Diencephalon (tissue), 1 donor: ENCODE measurements at places on chromosomes 3 and 15. TPM values are rescaled to one million over a fixed set of nuclear protein-coding genes. Genes with fewer than 3 reads are reported as not detected.

The PIERCE2 gene
- total RNA-seq, result 6.7 TPM

The PP2D1 gene
- not detected for total RNA-seq

The MGLL gene
- total RNA-seq, result 43.4 TPM

The CFAP100 gene
- 6.5 TPM for total RNA-seq

The LRRN1 gene
- 61.1 TPM for total RNA-seq

The GPR15 gene
- total RNA-seq, result not detected

The SCAANT1 gene
- total RNA-seq, result not detected

The ACKR2 gene
- 0.46 TPM for total RNA-seq

The IL16 gene
- total RNA-seq, result 1.8 TPM

The C3orf70 gene
- 54.9 TPM for total RNA-seq

The PROK2 gene
- total RNA-seq, result 5.5 TPM

The BMF gene
- 3.2 TPM for total RNA-seq

The ERC2 gene
- total RNA-seq, result 126 TPM

The NEK11 gene
- 44.1 TPM for total RNA-seq

The MKRN2OS gene
- 0.92 TPM for total RNA-seq

The TRAT1 gene
- total RNA-seq, result not detected

The EXD1 gene
- total RNA-seq, result under 0.01 TPM

The PLA2G4B gene
- 5.1 TPM for total RNA-seq

The ACY1 gene
- 4.2 TPM for total RNA-seq

The ROBO1 gene
- total RNA-seq, result 193 TPM

The APPL1 gene
- total RNA-seq, result 141 TPM

The SERP1 gene
- total RNA-seq, result 84.4 TPM

The DGKG gene
- total RNA-seq, result 15.0 TPM

The SLC7A14 gene
- 32.1 TPM for total RNA-seq

The SLC22A13 gene
- total RNA-seq, result 0.69 TPM

The TIMP4 gene
- 11.1 TPM for total RNA-seq
